Stimulated activated CD4-positive, alpha-beta T cell treated with anti-CD3 and anti-CD28 coated beads, TNF-alpha, amount 100 ng/mL, for 1 hour (primary cell): ENCODE measurements at places on chromosomes 3 and 15.

DNA sequence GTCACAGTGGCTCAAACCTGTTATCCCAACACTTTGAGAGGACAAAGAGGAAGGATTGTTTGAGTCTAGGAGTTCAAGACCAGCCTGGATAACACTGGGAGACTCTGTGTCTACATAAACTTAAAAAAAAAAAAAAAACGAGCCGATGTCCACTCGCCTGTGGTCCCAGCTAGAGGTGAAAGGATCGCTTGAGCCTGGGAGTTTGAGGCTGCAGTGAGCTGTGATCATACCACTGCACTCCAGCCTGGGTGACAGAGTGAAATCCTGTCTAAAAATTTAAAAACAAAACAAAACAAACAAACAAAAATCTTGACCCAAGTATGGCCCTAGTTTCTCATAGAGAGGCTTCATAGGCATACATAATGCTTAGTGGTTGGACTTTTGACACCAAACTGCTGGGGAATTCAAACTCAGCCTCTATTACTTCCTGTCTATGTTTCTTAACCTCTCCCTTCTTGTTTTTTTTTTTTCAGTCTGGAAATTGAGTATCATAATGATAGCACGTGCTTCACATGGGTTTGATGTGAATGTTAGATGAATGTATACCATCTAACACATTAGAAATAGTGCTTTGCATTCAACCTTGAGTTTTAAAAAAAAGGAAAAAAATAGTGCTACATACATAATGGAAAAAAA is 46.4 kb upstream of the CAPN7 start:
- DNase-seq, result no peak

- DNase-seq, result no peak
Observed at GRCh38 chr3:195254454-195255175, 16.3 kb downstream of the XXYLT1 start.

- no peak for DNase-seq
Observed at GRCh38 chr15:68158046-68158628, 47.0 kb downstream of the CALML4 start.

DNA sequence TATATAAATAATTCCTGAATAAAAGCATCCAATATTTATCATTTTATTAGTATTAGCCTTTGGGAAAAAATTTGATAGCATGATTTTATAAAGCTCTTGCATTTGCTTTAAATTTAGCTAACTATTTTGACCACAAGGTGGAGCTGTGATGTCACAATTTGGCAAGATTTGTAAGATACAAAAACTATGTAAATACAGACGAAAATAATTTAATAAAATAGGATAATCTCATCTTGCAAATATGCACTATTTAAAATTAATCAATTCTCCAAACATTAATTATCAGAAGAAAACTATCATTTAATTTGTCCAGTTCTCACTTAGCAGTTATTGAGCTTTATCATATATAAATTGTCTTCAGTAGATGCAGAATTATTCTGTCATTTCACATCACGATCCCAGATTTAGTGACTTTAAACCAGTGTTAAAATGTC is 95.4 kb downstream of the PLOD2 start:
- DNase-seq, result no peak

DNA sequence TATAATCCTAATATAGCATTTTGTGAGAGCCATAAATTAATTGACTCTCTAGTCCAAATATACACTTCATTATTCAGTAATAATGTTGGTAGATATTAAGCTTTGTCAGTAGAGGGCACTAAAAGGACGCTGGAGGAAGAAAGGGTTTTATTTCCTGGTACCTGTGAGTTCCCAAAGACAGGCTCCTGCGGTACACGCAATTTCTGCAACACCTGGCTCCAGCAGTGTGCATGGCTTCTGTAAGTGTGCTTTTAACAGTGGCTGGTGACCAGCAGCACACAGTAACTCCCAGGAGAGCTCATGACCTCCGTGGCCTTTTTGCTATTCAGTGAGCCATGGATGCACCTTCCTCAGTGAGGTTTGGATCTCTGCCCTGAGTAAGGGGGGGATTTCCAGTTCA is 338.3 kb upstream of the ZNF385D start:
- DNase-seq, result no peak

GRCh38 chr3:88480822-88481221 is 331.1 kb downstream of the C3orf38 start:
- DNase-seq, result no peak

- no peak for DNase-seq
Observed at GRCh38 chr3:180306155-180306554, 269.4 kb upstream of the PEX5L start.

DNA sequence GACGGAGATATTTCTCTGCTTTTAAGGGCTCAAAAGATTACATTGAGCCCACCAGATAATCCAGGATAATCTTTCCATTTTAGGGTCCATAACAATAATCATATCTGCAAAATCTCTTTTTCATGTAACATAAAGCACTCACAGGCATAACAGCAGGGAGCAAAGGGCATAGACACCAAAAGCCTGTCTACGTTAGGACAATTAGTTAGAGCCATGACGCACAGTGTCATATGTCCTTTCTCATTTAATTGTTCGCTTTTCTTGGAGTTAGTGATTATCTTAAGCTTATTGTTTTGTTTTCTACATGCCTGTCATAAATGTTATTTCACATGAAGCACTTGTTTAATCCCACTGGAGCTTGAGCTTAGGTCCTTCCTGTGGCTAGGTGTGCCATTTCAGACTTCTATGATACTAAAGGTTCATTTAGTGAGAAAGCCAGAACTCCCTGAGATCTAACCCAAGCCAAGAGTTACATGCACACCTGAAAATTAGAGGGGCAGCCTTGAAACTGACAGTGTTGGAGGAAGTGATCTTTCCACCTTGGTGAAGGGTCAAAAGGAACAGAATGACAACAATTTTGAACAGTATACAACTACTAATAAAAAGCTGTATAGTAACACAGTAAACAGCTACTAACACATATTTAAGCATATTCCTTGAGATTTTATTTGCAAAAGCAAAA is 11.7 kb upstream of the HHATL start:
- no peak for DNase-seq

DNA sequence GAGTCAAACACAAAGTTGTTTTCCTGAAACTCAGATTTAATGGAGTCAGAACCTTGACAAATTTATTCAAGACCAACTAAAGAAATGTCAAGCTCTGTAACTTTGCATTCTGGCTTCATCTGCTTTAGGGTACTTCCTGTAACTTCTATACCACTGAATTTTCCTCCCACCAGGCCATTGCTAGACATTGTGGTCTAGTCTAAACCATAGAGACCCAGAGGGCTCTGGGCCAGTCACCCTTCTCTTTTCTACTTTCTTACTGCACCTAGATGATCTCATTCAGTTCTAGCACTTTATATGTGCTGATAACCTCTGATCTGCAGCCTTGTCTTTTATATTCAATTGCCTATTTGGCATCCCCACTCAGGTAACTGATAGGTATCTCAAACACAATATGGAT is 2.8 kb upstream of the OR5K1 start:
- no peak for DNase-seq

GRCh38 chr3:127390365-127391025 is 102.6 kb upstream of the PRR20G start:
- DNase-seq, result no peak

- no peak for DNase-seq
Observed at GRCh38 chr15:84992157-84992944, 10.7 kb downstream of the PDE8A start.

DNA sequence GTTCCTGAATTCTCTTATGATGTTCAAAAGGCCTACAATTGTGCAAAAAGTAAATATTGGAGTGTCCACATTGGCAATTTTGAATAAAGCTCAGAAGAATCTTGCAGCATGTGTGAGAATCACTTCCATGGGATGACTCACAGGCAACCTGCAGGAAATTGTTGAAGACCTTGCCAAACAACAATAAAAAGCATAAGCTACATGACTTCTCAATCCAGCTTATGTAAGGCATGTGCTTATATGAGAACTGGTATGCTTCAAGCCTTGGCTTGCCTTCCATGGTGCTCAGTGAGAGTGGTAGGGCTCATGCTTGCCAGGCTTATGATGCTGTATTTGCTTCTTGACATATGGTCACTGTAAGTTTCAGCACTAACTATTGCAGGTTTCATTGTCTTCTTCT is 18.4 kb upstream of the BCHE start:
- no peak for DNase-seq

- DNase-seq, result no peak
Observed at GRCh38 chr3:70813311-70813710, 500.9 kb upstream of the MDFIC2 start.

DNA sequence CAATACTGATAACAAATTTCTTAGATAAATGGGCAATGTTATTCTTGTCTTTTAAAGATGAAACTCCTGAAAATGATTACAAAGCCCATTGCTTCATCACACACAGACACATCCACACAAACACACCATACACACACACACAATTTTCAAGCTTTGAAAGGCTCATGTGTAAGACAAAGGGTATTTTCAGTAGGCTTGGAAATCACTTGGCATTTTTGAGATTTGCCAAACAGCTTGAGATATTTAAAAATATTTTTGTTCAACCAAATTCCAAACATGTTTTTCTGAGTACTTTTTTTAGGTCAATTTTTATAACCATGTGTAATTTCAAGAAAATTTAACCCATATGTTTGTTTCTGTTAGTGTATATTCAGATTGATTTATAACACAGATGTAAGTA is 283.7 kb downstream of the ROBO2 start:
- no peak for DNase-seq

DNA sequence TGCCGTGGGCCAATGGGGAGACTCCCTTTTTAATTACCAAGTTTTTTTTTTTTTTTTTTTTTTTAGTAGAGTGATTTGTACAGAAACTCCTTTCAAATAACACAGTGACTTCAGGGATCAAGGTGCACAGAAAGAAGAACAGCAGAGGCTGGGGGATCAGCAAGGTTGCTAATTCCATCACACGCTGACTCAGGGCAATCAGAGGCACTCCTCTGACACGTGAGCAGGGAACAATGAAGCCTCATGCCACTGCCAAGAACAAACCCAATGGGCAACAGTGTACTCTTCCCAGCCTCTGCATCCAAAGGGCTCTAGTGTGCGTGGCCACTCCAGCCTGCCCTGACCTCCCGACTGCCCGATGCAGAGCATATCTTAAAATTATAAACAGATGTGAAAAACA is 186.7 kb upstream of the WNT5A start:
- no peak for DNase-seq

- no peak for DNase-seq
Observed at GRCh38 chr15:50880206-50880605, 28.3 kb upstream of the AP4E1 start.

GRCh38 chr15:33107950-33108349 is 86.6 kb downstream of the FMN1 start:
- no peak for DNase-seq

DNA sequence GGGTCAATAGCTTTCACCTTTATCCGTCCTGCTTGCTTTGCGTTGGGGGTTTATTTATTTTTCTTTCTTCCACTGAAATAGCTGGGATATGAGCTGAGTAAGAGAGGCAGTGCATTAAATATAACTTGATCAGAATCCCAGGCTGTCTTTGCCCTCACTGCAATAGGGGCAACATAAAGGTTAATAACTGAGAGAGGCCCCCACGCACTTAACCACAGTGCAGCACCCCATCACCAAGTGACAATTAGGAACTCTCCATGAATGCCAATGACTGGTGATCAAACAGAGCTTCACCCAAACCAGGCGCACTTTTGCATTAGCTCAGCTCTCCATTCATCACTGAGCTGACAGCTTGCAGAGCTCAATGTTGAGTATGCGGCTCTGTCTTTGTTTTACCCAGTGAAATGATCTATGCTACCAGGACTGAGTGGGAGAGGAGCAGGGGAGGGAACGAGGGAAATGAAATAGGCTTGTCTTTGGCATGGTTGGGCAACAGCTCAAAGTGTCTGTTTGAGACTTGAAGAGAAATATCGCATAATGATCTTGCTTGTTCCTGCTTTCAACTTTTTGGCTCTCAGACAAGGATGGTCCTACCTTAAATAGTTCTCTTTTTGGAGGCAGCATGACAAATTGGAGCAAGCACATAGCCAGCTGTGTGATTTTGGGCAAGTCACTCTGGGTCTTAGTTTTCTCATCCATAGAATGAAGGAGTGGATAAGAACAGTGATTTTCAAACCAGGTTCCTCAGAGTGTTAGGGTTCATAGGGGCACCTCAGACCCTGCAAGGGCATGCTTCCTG is 14.5 kb upstream of the GLCE start:
- DNase-seq, result no peak

DNA sequence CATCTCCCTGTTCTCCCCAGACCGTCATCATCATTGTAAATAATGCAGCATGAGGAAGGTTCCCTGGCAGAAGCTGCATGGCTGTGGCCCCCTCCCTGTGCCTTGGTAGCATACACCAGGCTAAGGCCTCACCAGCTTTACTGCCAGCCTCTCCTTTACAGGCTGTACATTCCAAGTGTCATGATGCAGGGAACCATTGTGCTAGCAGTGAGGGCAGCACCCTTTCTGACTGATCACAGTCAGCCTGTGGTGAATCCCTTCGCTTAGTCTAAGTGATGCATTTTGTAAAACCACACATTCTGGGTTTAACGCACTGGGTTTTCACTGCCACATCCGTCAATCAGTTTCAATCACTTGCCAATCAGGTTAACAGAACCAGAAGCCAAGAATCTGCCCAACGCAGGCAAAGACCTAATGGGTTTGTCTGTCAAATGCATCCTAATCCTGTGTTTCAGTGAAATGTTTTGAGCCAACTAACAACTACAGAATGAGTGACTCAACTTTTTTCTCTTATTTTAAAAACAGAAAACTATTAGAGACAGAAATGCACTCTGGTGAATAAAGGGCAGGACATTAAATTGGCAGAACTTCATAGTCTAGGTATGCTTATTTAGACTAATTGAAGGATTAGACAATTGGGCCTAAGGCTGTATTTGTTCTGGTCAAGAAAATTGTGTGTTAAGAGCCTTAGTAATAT is 225.9 kb upstream of the DPH6 start:
- no peak for DNase-seq

- no peak for DNase-seq
Observed at GRCh38 chr15:44882499-44882968, 74.0 kb upstream of the TERB2 start.

- no peak for DNase-seq
Observed at GRCh38 chr15:76626611-76627010, 278.5 kb downstream of the SCAPER start.

GRCh38 chr3:162704799-162705385 is 1208.3 kb downstream of the OTOL1 start:
- no peak for DNase-seq

GRCh38 chr3:97967966-97968365 is 4.3 kb downstream of the RIOX2 start:
- no peak for DNase-seq

DNA sequence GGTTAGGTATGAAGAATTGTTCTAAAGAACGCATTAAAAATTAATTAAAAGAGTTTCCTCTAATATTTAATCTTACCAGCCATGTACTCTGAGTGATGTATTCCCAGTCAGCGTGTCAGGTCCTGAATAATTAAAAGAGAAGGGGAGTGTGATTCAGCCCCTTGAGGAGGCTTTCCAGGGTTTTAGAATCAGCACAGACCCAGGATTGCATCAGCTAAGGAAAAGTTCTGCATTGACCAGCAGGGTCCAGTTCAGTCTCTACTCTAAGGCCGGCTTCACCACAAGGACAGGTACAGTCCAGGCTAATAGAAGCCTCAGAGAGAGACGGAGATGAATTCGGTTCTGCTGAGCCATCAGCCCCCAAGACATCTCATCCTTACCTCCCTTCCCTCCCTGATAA is 499.5 kb upstream of the PROK2 start:
- no peak for DNase-seq

GRCh38 chr3:62774221-62774620 is 101.0 kb downstream of the CADPS start:
- no peak for DNase-seq
